ENCODE measurements at places on chromosomes 12 and 14.

DNA sequence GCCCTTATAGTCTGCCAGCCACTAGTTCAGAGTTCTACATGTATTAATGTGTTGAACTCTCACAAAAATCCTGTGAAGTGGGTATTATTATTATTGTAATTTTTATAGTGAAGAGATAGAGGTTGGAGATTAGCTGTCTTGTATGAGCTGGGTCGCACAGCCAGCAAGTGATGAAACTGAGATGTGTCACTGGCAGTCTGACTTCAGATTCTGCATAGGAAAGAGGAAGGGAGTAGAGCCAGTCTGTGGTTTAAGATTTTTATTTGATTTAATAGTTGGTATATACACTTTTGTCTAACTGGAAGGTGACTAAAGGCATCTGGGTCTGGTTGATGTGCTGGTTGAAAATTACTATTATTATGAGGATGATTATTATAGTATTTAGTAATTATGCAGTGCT lies 5.8 kb upstream of the FRS2 start:
- DNase-seq = no peak

DNA sequence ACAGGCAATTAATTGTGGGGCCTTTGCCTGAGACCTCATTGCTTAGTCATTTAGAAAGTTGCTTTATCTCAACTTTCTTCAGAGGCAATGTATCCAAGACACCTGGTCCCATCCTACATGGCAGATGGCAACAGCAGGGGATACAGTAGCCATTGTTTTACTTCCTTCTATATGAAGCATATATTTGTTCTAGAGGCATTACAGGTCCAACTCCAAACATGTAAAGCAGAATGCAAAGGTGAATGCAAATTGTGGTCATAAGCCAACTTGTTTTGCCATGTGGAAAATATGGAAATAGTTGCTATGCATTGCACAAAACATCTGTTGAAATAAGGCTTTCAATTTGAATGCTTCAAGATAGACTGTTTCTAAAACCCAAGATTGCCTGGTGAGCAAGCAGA lies 109.8 kb upstream of the BCAT1 start:
- DNase-seq = no peak

- no peak for DNase-seq
These were observed 49.5 kb downstream of the SIX1 start for GRCh38 chr14:60599727-60600126.

GRCh38 chr12:49651855-49652254 lies 28.5 kb downstream of the PRPF40B start:
- no peak for DNase-seq

DNA sequence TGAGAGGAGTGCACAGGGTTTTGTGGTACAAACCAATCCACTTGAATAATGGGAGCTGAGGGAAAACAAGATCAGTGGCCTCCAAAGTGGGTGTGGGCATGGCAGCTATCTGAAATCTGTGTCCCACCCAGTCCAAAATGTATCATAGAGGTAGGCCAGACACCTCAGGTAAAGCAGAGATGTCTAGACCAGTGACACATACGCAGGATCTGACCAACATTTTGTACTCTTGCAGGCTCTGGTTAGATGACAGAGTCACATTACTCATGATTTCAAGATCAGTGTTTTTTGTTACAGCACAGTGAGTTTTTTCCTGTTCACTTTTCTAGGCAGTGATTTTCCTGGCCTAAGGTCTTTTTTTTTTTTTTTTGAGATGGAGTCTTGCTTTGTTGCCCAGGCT lies 211.8 kb downstream of the PCNX1 start:
- no peak for DNase-seq

- DNase-seq = no peak
These were observed 10.7 kb downstream of the FGF6 start for GRCh38 chr12:4434706-4435425.

- DNase-seq = no peak
These were observed 465 bp downstream of the ADSS1 start for GRCh38 chr14:104724407-104724980.

- no peak for DNase-seq
These were observed 12.0 kb upstream of the SLCO1B3 start for GRCh38 chr12:20798554-20798953.

DNA sequence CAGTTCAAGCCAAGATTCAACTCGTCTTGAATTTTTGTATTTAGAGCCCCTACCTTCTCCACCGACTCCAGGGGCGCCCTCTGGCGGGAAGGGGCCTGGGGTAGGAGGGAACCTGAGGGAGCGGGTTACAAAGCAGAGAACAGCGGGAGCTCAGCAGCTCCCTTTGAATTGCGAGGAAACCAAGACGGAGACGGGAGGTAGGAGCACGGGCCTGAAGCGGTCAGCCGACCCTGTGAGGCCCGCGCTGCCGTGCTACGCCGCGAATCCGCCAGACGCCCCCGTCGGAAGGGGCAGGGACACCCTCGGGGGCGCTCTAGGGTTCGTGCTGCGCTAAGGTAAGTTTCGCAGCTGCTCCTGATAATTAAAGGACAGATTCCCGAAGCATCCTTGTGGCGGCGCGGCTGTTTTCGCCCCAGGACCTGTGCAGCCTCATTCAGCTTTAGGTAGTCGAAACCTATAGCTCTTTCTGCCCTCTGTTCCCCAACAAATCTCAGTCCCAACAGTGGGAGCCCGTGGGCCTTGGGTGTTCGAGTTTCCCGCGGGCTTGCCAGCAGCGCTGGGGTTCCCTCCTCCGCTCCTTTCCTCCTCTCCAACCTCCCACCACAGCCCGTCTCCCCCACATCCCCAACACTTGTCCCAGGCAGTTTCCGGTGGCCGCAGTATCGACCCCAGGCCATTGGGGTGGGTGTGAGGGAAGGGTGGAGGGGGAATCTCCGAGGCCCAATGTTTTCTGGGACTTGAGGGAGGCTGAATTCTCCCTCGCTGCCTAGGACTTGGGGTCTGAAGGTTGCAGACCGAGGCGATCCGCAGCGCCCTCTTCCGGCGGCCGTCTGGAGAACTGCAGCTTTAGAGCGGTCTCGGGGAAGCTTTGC lies 5.1 kb upstream of the NKX2-1 start:
- no peak for DNase-seq

DNA sequence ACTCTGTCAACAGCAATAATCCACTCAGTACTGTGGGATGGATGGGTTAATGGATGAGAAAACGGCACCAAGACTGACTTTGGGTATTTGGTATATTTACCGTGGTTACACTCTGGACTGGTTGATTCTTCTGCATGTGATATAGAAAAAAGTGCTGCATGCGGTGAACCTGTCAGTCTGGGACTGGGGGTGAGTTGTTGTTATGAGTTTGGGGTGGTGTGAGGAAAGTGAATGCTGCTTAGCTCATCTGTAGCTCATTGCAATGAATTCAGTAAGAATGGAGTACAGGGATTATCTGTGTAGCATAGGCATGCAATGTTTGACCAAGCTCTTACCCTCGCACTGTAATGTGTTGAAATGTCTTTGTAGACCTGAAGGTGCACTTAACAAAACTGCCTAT lies 6.0 kb downstream of the KCNA1 start:
- DNase-seq = no peak

GRCh38 chr14:84998216-84998615 lies 531.7 kb upstream of the FLRT2 start:
- DNase-seq = no peak

- no peak for DNase-seq
These were observed 106.7 kb downstream of the PRMT8 start for GRCh38 chr12:3597526-3598210.

GRCh38 chr12:65755596-65755978 lies 68.7 kb upstream of the HMGA2 start:
- DNase-seq = no peak

DNA sequence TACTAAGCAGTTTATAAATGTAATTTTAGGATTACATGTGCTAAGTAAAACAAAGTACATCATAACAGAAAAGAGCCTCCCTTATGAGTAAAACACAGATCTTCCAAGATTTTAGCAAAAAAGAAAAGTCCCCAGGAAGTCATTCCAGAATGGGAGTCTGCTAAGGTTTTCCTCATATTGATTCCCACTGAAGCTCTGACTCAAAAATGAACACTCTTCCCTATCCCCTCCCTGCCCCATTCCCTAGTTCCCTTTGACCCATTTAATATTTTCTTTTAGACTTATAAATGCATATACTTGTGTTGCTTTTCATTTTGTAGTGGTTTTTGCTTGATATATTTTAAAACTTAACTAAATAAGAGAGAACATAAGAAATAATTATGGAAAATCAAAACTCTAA lies 40.1 kb downstream of the PTGER2 start:
- DNase-seq = no peak

DNA sequence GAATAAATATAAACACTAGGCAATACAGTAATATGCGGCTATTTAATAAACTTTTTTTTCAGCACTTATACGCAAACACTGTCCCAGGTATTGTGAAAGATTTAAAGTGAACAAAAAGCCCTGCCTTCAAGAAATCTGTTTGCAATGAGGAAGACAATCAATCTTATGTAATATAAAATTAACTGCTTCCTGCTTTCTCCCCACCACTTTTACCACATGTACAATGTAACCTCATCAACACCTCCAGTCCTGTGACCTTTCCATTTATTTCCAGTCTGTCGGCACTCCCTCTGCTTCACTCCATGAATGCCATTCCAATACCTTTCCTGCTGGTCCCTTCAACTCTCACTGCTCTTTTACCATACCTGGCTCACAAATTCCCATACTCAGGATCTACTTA lies 10.5 kb downstream of the SNX6 start:
- no peak for DNase-seq

GRCh38 chr12:12663644-12664294 lies 32.2 kb downstream of the GPR19 start:
- DNase-seq = no peak

- no peak for DNase-seq
These were observed 279.2 kb downstream of the ALG10 start for GRCh38 chr12:34301251-34302130.

DNA sequence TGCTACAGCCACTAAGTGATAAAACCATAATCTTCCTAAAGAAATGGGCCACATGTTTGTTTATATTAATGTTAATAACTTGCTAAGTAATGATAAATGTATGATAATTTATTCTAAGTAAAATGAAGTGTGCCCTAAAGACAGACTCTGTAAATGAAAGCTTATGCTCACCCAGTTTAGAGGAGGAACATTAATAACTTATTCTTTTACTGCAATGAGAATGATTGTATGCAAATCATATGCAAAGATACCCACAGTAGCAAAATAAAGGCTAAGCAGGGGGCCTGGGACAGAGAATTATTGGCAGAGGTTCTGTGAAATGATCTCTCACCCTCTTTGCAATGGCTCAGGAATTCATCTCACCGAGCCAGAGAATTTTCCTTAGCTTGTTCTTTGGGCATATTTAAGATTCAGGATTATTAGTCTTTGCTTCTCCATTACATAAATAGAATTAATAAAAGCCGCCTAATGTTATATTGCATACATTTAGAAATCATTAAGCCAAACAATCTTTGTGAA lies 75.9 kb downstream of the TMEM132D start:
- no peak for DNase-seq

- DNase-seq = no peak
These were observed 3.4 kb upstream of the GPR162 start for GRCh38 chr12:6818222-6818621.

- DNase-seq = no peak
These were observed 4.8 kb downstream of the GUCY2C start for GRCh38 chr12:14691560-14691959.

DNA sequence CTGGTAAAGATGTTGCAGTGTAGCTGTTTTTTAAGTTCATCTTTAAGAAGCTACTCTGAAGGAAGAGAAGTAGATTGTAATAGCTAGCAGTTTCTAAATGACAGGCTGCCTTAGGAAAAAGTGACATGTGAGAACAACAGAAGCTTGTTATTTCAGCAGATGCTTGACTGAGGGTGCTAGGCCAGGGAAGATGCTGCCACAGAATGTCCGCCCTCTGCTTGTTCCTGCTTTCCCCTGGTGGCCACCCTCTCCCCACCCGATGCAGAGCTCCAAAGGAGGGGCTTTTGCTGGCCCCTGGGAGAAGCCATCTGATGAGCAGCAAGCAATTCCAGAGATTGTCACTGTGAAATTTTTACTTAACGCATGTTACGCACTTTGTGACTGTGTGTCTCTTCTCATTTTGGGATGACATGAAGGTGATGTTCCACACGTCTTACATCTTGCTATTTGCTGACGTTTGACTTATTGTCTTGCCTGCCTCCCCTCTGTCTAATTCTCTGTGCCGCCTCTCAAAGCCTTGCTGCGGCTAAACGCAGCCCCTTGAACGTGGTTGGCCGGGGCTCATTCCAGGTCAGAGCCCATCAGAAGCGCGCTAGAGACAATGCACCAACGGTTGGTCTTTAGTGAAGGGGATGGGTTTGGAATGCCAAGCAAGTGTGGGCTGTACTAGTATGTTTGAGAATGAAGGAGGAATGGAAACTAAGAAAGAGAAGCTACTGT lies 44.8 kb downstream of the WDR20 start:
- DNase-seq = no peak

- peak; percentile 55 for DNase-seq
These were observed 20.2 kb upstream of the CLEC4D start for GRCh38 chr12:8493084-8493483.

DNA sequence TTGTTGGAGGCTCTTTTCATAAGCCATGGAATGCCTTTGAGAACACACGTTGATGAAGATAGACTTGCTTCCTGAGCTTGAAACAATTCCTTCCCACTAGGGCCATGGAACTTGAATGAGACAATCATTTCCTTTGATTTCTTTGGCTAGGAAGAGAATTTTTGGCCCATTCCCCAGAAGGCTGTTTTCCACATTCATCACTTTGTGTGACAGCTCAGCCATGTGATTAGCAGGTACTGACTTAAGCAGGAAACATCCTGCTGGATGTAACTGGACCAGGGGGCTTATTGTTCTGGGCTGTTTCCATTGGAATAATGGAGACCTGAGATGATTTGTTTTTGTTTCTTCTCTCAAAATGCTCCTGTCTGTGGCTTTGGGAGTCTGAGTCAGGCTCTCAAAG lies 469.8 kb upstream of the SEL1L start:
- no peak for DNase-seq

- DNase-seq = no peak
These were observed 99.0 kb downstream of the STAB2 start for GRCh38 chr12:103686026-103686425.

DNA sequence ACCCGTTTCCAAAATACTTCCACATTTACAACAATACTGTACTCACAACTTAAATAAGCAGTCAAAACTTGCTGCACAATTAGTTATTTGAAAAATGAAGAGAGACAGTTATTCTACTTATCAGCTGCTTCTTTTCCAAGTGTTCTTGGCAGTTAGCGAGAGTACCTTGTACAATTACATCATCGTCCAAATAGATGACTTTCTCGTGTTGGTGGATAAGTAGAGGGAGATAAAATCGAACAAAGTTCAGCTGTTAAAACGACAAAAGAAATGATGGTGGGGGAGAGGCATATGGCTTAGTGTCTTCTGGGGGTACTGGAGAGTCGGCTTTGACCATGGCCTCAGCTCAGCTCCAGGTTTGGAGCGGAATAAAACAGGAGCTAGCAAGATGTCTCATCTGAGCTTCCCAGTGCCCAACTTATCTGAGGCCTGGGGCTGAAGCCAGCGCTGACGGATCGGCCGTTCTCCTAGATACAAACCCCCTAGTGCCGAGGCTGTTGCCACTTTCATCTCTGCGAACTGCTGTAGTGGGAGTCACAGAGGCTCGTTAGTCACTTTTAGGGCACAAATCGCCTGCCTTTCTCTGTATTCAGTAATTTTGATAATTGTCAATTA lies 31.7 kb downstream of the TDG start:
- DNase-seq = no peak

Measured in activated CD4-positive, alpha-beta T cell treated with anti-CD3 and anti-CD28 coated beads, Interleukin-2, amount 50 U/mL, for 24 hours (primary cell).